ENCODE measurements at places on chromosomes 7 and 10.
A peak's percentile ranks its signal among the peaks of the same experiment; 100 is the strongest.

- no peak for DNase-seq
Observed at GRCh38 chr7:141550386-141551093, 670 bp upstream of the AGK start.

- DNase-seq, result no peak
Observed at GRCh38 chr10:61620506-61620905, 42.2 kb upstream of the CABCOCO1 start.

GRCh38 chr7:43873300-43873699 is 4.0 kb upstream of the MRPS24 start:
- peak; percentile 22 for DNase-seq

- peak; percentile 47 for DNase-seq
Observed at GRCh38 chr10:61662794-61663259, at the start of gene CABCOCO1. Gene CABCOCO1 (plus strand): TSS chr10:61662929. CDS start chr10:61662973, 44 bp downstream.

DNA sequence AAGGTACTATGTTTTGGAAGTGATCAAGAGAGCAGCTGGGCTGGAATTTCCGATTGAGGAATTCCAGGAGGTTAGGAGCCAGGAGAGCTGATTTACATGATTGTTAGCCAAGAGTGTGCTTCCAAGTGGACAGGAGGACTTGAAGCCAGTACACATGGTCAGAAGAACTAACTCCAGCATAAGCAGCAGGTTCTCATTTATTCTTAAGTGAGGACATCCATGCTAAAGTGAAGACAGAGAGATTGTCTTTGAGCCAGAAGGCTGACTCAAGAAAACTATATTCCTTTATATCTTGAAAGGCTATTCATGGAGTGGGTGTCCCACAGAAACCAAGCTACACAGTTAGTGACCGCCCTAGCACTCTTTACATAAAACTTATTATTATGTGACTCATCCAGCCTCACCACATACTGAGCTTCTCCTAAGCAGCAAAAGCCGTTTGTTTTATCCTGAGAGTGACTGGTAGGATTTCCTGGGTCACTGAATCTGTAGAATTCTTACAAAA is 56.7 kb upstream of the SEMA3A start:
- no peak for DNase-seq

- DNase-seq, result peak; percentile 45
Observed at GRCh38 chr10:69516316-69516715, 56.9 kb downstream of the NEUROG3 start.

GRCh38 chr7:111789870-111790269 is 227.6 kb upstream of the IMMP2L start:
- DNase-seq, result no peak
